ENCODE measurements at places on chromosomes 1 and 21.
A peak's percentile ranks its signal among the peaks of the same experiment; 100 is the strongest.

DNA sequence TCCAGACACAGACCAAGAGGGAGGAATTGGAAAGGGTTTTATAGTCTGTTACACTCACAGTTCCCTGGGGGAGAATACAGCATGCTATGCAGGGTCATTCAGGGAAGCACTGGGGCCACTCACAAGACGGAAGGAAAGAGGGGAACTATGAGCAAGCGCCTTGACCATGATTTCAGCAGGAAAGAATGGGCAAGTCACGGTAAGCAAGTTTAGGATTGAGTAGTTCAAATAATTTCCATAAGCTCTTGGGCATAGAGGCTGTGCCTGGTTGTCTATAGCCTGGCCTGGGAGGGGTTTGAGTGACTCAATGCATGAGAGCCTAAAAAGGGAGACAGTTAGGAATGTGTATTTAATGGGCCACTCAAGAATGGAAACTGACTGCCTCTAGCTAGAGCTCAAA lies 176.7 kb downstream of the TTLL7 start:
- no peak for DNase-seq

DNA sequence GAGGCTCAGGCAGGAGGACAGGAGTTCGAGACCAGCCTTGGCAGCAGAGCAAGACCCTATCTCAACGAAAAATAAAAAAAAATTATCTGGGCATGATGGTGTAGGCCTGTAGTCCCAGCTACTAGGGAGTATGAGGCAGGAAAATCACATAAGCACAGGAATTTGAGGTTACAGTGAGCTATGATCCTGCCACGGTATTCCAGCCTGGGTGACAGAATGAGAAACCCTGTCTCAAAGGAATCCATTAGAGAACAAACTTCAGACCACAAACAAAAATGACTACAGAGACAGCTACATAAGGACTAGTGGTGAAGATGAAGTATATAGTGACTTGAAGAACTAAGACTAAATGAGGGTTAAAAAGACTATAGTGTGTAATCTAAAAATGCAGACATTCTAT lies 233.1 kb downstream of the RERE start:
- DNase-seq, result no peak

- DNase-seq, result no peak
These were observed 96.4 kb upstream of the CACNA1E start for GRCh38 chr1:181386951-181387350.

DNA sequence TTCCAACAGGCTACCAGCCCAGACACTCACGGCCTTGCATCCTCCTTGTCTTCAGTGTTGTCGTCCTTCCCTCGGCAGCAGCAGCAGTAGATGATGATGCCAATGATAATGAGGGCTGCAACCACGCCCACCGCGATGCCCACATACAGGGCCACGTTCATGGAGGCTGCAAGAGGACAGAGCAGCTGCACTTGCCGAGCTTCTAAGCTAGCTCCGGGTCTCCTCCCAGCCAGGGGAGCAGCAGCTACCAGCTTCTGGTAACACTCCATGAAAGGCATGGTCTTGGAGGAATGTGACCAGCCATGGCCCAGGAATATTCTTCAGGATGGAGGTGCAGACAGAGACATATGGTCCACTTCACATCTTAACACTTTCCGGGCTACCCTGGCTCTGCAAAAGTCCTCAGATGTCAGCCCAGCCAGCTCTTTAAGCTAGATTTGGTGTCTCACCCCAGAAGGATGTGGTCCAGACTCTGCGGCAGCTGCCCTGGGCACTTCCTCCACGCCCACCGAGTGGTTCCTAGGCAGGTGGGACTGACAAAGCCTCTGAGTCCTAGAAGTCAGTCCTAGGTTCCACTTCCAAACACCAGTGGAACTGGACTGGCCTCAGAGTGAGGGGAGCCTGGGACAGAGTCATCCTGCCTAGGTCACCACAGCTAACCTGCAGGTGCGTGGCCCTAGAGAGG lies 35.1 kb downstream of the GPA33 start:
- DNase-seq, result no peak

DNA sequence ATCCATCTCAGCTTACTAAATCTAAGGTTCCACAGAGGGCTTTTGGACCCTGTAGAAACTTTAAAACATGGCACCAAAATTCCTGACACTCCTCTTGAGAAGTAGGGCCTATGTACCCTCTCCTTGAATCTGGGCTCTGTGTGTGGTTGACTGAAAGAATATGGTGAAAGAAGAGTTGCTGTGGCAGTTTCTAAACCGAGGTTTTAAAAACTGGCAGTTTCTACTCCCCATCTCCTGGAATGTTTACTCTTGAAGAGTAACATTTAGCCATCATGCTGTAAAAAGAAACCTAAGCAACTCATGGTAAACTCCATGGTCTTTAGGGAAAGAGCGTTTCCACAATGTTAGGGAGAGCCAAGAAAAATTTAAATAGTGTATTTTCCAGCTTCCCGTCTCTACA lies 4.6 kb upstream of the CMPK1 start:
- DNase-seq, result no peak

DNA sequence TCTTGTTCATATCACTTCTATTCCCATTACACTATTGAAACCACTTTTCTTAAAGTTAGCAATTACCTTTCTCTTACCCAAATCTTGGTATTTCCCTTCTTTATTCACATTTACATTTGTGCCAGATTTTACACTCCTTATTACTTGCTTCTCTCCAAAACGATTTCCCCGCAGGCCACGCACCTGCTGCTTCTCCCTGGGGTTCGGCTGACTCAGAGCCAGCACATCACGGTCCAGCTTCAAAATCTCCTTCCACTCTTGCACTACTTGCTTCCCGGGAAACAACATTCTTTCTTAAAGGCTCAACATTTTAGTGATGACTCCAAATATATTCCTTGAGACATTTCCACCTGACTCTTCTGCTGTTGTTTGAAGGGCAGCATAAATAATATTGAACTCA lies 20.7 kb downstream of the LHX9 start:
- no peak for DNase-seq

DNA sequence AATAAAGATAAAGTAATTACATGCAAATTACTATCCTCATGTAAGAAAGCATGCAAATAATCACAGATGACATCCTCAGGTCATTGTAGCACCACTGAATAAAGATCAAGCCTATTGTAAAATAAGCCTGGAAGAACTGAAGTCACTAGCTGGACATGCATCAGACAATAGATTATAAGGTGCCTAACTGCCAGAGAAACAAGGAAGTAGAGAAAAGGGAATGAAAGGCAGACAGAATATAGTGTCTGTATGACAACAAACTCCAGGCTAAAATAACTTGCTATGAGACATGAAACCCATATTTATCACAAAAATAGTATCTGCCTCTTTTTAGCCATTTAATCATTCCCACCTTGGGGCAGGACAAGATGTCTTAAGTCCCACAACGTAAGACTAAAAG lies 108.7 kb downstream of the ENAH start:
- no peak for DNase-seq

- DNase-seq, result peak; percentile 18
These were observed 12.3 kb upstream of the RGS4 start for GRCh38 chr1:163056831-163057230.

- peak; percentile 42 for DNase-seq
These were observed at the start of gene CROCC for GRCh38 chr1:16921391-16922185. TSS of gene CROCC (plus strand) at chr1:16921931. CDS start at chr1:16922019, 88 bp downstream.

DNA sequence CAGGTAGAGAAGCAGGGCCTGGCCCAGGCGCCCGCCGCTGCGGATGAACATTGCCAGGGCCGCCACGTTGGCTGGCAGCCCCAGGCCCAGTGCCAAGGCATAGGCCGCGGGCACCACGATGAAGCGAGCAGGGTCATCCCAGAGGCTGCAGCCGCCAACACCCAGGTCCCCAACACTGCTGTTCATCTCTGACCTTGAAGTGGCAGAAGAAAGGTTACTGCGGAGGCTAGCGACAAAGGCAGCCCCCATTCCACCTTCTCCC lies 8.0 kb downstream of the TMEM35B start:
- DNase-seq, result no peak

- DNase-seq, result no peak
These were observed 16.4 kb upstream of the LRRC52 start for GRCh38 chr1:165527251-165528007.

DNA sequence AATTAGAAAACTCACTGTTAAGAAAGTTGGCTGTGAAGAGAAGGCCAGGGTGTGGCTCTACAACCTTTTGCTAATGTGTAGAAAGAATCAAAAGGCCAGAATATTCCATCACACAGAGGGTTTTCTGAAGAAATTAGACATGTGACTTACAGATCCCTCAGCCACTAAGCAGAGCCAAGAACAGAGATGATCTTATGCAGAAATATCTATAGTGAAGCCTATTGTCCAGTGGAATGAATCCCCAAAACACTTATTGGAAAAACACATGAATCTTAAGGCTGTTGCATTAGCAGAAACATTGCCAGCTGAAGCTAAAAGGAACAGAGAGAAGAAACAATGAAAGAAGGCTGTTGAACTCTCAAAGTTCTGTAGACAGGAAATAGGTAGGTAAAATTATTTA lies 979.2 kb downstream of the MRPL39 start:
- no peak for DNase-seq

DNA sequence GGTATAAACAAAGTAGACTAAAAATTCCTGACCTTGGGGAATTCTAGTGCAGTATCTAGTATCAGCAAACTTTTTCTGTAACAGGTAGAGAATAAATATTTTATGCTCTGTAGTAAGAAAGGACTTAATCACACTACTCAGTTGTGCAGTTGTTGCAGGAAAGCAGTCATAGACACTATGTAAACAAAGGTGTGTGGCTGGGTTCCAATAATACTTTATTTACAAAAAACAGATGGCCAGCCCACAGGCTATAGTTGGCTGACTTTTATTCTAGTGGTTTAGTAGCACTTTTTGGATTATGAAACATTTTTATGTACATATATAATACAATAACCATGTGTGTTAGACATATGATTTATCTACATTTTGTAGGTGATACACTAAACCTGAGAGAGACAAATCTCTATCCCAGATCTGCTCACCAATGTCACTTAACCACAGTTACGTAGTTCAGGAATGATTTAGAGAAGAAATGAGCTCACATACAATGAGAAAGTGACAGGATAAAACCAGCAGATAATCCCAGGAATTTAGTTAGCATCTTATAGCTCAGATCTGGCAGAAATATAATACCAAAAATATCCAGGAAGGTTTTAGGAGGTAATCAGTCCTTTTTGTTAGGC lies 56.1 kb downstream of the MIER1 start:
- DNase-seq, result peak; percentile 23

GRCh38 chr1:90753556-90753955 lies 36.5 kb upstream of the BARHL2 start:
- DNase-seq, result no peak

- peak; percentile 13 for DNase-seq
These were observed 62.7 kb downstream of the CASZ1 start for GRCh38 chr1:10733474-10734366.

DNA sequence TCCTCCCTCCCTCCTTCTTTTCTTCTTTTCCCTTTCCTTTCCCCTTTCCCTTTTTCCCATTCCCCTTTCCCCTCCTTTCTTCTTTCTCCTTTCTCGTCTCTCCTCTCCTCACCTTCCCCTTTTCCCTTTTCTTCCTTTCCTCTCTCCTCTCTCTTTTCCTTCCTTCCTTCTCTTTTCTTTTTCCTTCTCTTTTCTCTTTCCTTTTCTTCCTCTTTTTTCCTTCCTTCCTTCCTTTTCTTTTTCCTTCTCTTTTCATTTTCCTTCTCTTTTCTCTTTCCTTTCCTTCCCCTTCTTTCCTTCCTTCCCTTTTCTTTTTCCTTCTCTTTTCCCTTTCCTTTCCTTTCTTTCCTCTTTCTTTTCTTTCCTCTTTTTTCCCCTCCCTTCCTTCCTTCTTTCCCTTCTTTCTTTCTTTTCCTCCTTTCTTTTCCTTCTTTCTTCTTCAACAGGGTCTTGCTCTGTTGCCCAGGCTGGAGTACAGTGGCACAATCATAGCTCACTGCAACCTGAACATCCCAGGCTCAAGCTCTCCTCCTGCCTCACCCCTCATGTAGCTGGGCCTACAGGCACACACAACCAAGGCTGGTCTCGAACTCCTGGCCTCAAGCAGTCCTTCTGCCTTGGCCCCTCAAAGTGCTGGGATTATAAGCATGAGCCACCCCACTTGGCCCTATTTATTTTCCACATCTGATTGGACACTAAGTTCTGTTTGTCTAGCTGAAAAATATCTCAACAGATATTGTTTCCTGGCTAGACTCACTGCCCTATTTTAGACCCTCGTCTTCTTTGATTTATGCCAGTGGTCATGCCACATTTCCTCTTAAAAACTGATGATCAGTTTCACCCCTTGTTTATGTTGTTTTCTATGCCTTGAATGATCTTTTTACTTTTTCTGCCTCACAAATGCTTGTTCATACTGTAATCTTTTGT lies 57.1 kb upstream of the MACF1 start:
- DNase-seq, result no peak

DNA sequence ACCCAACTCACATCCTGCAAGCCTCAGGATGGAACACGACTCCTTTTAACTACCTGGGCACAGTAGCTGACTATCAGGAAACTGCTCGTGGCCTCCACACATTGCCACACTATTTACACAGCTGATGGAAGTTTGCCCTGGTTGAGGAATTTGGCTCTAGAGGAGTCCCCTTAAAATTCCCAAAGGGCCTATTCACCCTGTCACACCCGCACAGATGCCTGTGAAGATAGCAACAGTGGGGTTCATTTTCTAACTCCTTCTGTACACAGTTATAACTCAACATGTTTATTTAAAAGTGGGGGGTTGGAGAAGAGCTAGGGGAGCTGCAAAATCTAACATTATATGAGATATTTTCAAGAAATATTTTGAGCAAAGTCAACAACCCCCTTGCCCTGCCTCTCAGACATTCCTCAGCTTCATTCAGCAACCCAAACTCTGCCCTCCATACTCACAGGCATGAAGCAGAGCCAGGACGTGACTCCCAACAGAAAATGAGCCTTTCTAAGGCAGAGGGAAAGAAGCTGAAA lies 35.8 kb upstream of the CCN1 start:
- DNase-seq, result peak; percentile 69

DNA sequence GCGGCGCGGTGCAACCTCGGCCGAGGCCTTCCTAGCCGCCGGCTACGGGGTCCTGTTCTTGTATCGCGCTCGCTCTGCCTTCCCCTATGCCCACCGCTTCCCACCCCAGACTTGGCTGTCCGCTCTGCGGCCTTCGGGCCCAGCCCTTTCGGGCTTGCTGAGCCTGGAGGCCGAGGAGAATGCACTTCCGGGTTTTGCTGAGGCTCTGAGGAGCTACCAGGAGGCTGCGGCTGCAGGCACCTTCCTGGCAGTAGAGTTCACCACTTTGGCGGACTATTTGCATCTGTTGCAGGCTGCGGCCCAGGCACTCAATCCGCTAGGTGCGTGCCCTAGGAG lies 379 bp downstream of the PPCS start:
- peak; percentile 62 for DNase-seq

- peak; percentile 16 for DNase-seq
These were observed 396.5 kb downstream of the SMYD3 start for GRCh38 chr1:246110343-246111219.

GRCh38 chr1:55038974-55039341 lies 390 bp upstream of the PCSK9 start:
- no peak for DNase-seq

- no peak for DNase-seq
These were observed 1.4 kb upstream of the MDM4 start for GRCh38 chr1:204514828-204515227.

GRCh38 chr1:219387211-219387610 lies 213.5 kb downstream of the LYPLAL1 start:
- DNase-seq, result no peak
